Dermis blood vessel endothelial cell (primary cell): ENCODE measurements at places on chromosomes 4 and X. TPM values are rescaled to one million over a fixed set of nuclear protein-coding genes. Genes with fewer than 3 reads are reported as not detected.

DNA sequence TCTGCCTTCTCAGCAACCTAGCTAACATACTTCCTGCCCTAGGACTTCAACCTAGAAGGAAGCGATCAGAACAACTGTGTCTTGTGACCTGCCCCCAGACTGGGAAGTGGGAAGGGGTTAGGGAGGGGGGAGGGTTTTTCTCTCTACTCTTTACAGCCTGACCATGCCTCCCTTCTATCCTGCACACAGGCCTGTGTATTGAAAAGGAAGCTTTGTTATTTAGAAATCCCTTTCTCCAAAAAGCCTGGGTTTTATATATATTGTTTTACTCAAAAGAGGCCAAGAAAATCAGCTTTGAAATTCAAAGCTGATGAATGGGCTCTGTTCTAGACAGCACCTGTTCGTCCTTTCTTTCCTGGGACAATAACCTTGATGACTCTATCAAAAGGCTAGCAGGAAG lies 35.2 kb upstream of the SMS start:
- no peak for DNase-seq

- DNase-seq = no peak
Observed at GRCh38 chrX:39764441-39764914, 333.3 kb downstream of the BCOR start.

- DNase-seq = no peak
Observed at GRCh38 chrX:19790829-19791228, 96.6 kb downstream of the SH3KBP1 start.

DNA sequence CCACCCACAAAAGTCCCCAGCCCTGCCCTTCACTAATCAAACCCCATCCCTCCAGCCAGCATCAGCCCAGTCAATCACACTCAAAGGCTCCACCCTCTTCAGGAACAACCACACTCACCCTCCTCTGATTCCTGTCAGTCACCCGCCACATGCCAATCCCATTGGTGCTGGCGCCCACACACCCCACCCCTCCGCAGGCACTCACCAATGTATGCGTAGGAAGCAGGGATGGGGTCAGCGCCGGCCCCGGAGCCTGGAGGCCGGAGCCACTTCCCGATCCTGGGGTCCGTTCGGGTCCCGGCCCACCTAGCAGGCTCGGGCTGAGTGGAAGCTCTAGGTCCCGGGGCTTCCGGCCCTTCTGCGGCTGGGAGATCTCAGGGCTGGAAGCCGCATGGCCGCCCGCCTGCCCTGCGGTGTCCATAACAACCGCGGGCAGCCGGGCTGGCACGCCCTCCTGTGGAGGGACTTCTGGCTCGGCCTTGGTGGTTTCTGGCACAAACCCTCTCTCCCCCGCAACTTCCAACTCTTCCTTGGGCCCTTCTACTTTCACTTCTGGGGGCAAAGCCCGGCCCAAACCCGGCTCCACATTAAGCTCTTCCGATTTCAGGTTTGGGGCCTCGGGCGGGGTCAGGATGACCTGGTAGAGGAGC lies 7.9 kb upstream of the CFP start:
- peak; percentile 82 for DNase-seq

Gene ANXA5
- total RNA-seq = 373 and 483 TPM in 2 replicates

- no peak for DNase-seq
Observed at GRCh38 chr4:7587433-7588405, 153.0 kb upstream of the PSAPL1 start.

DNA sequence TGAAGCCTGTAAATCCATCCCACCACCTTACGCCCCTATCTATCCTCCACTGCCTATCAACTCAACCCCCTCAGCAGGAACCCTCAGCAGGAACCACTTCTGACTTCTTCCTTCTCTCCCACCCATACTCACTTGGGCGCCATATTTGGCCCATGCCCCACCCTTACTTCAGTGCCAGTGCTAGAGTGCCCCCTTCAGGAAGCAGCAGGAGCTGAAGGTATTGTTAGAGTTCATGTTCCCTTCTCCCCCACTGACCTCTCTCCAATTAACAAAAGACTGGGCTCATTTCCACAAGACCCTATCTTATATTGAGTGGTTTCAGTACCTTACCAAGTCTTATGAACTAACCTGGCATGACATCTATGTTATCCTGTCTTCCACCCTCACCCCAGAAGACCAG lies 363.1 kb upstream of the SLIT2 start:
- no peak for DNase-seq

Gene SMR3B
- not detected in 2 replicates for total RNA-seq

GRCh38 chrX:85026170-85026569 lies 22.5 kb downstream of the APOOL start:
- no peak for DNase-seq

Gene GABRE
- 8.4 and 28.1 TPM in 2 replicates for total RNA-seq

- DNase-seq = no peak
Observed at GRCh38 chrX:148498067-148498466, 2.4 kb upstream of the AFF2 start.

DNA sequence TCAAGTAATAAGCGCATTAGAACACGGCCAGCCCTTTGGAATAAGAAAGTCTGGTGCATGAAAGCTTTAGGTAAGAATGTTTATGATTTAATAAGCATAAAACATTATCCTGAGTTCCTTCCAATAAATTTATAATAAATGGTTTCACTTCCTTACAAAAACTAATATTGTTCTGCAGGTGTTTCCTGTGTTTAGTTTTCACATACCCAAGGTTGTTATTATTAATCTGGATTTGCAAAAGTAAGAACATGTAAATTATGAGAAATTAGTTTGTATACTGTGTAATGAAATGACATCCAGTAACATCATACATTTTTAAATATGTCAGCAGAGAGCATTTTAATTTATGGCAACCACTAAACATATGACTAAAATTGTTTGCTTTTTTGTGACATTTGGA lies 72.1 kb downstream of the BANK1 start:
- DNase-seq = peak; percentile 26

DNA sequence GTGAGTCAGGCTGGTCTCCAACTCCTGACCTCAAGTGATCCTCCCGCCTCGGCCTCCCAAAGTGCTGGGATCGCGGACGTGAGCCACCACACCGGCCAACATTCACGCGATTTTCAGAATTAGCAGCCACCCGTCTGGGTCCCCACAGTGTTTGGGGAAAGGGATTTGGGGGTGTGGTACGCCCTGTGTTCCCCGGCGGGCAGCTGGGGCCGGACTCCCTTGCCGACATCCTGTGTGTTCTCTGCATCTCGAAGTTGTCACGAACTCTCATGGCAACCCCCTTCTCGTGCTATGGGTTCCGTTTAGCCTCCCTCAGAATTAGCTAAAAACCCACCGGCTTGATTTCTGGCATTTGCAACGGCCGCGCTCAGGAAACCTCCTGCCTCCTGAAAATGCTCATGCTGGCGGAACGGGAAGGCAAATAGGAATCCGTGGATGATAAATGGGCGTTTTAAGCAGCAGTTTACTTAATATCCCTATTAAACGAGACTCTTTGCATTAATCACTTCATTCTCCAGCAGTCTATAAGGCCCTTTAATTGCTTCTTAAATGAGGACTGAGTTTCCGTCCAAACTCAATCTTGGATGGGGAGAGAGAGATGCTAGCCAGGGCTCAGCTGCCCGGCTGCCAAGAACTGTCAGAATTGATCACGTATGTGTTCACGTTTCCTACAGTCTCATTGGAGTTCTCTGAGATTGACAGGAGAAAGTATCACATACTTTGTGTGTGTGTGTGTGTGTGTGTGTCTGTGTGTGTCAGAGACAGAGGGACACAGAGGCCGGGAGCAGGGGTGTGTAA lies 78.9 kb upstream of the PPP2R3B start:
- DNase-seq = no peak

Gene SPOCK3
- total RNA-seq = not detected in 2 replicates

Gene LNX1
- total RNA-seq = 3.1 TPM in 2 replicates

Gene ADH1C
- not detected in 2 replicates for total RNA-seq

DNA sequence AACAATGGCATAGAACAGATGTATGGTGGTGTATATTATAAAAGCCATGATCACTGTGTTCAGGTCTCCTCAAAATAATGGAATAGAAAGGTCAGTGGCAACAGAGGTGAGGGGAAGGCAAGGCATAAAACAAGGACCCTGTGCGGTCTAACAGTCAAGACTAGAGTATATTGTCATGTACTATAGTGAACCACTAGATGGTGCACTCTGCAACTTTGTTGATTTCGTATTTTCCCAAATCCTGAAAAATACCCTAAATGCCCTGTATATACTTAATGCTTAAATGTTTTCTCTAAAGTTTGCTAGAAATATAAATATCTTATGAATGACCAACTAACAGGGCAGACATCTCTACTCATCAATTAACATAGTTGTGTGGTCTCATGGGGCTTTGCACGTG lies 453.0 kb downstream of the PCDH11X start:
- DNase-seq = no peak

DNA sequence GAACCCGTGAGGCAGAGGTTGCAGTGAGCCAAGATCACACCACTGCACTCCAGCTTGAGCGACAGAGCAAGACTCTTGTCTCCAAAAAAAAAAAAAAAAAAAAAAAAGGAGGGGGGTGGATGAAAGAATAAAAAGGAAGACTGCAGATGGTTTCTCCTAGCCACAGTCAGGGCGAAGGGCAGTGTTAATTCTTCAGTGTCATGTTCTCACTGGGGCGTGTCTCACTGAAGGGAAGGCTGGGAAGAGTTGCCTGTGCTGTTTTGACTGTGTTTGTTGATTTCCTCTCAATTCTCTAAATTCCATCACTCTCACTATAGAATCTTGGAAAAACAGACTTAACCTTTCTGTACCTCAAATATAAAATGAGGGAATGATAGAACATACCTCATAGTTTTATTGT lies 71.6 kb upstream of the DHX15 start:
- DNase-seq = no peak

DNA sequence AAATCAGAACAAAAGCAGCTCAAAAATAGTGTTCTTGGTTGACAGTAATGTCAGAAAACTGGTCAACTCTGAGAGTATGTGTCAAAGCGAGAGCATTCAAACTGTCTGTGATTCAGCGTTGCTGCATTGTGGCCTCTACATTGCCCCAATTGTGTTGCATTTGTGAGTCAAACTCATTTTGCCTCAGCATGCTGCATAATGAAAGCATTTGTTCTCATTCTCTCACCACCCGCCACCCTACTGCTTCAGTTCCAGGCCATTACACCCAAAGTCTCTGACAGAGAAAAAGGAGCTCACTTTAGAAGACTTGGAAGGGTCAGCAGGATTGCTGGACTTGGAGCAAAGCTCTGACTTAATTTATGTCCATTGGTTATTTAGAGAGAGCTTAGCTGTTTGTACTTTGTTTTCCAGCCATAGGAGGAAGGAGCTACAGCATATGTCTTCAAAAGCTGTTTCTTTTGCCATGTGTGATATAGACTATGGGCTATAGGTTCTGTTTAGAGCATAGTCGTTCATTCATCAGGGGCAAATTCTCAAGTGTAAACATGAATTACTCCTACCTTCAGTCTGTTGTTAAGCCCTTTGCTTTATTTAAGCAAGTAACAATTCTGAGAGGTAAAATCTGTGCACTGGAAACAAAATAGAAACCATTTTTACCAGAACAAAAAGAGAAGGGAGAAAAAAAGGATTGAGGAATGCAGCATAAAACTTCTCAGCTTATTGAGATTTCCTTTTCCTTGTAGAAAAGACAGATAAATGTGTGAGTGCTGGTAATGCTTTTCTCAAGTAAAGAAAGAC lies 153.4 kb upstream of the ANK2 start:
- no peak for DNase-seq
